DND-41 (cell line): ENCODE measurements at places on chromosomes 13 and 19.

DNA sequence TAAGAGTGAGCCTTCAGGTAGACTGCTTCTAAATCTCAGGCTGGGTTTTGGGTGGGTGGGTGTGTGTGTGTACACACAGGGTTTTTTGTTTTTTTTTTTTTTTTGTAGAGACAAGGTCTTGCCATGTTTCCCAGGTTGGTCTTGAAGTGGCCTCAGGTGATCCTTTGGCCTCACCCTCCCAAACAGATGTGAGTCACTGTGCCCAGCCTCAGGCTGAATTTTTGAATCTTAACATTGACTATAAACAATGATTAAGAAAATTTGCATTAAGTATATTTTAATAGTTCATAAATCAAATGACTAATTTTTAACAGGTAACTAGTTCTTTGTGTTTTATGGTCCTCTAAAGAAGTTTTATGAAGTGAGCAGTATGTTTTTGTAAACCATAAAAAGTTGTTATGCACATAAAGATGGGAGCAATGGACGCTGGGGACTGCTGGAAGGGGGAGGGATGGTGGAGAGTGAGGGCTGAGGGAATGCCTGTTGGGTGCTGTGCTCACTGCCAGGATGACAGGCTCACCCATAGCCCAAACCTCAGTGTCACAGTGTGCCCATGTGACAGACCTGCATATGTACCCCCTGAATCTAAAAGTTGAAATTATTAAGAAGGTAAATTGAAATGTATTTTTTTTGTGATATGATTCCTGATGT is 60.2 kb downstream of the ZNF136 start:
- DNase-seq, result no peak
- H3K4me1 ChIP-seq, result no peaks in the 10 kb centered on the region
- H3K36me3 ChIP-seq, result peaks cover 13% of the 10 kb centered on the region; the same call in 1 of the 2 replicates
- H3K4me3 ChIP-seq, result no peak overlapping the region
- H3K27ac ChIP-seq, result no peak overlapping the region

DNA sequence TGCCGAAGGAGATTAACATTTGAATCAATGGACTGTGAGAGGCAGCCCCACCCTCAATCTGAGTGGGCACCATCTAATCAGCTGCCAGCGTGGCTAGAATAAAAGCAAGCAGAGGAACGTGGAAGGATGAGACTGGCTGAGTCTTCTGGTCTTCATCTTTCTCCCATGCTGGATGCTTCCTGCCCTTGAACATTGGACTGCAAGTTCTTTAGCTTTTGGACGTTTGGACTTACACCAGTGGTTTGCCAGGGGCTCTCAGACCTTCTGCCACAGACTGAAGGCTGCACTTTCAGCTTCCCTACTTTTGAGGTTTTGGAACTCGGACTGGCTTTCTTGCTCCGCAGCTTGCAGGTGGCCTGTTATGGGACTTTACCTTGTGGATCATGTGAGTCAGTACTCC is 14.7 kb downstream of the NHLRC3 start:
- H3K4me3 ChIP-seq, result no peak overlapping the region
- no peak for DNase-seq
- H3K27me3 ChIP-seq, result no peaks in the 10 kb centered on the region
- H3K36me3 ChIP-seq, result peaks cover 17% of the 10 kb centered on the region

GRCh38 chr13:110329798-110330461 is 22.8 kb downstream of the COL4A2 start:
- no peak for DNase-seq
- no peak overlapping the region for H3K4me3 ChIP-seq
- H3K4me1 ChIP-seq, result no peaks in the 10 kb centered on the region
- H3K27ac ChIP-seq, result no peak overlapping the region

- H3K27ac ChIP-seq, result no peak overlapping the region
- DNase-seq, result no peak
- no peak overlapping the region for H3K4me3 ChIP-seq
- H3K36me3 ChIP-seq, result no peaks in the 10 kb centered on the region
- peaks cover 18% of the 10 kb centered on the region for H3K4me1 ChIP-seq
- no peaks in the 10 kb centered on the region for H3K27me3 ChIP-seq
Measured at GRCh38 chr19:29488316-29488715, 37.5 kb upstream of the VSTM2B start.

- no peaks in the 10 kb centered on the region for H3K27me3 ChIP-seq
- H3K4me3 ChIP-seq, result no peak overlapping the region
- H3K27ac ChIP-seq, result no peak overlapping the region
- no peaks in the 10 kb centered on the region for H3K4me1 ChIP-seq
Measured at GRCh38 chr19:29255912-29256311, 43.0 kb upstream of the UQCRFS1 start.

- H3K4me1 ChIP-seq, result no peaks in the 10 kb centered on the region
- H3K27ac ChIP-seq, result no peak overlapping the region
- H3K4me3 ChIP-seq, result no peak overlapping the region
- no peak for DNase-seq
- H3K36me3 ChIP-seq, result no peaks in the 10 kb centered on the region
- no peaks in the 10 kb centered on the region for H3K27me3 ChIP-seq
Measured at GRCh38 chr13:110073982-110074381, 233.0 kb downstream of the COL4A1 start.

DNA sequence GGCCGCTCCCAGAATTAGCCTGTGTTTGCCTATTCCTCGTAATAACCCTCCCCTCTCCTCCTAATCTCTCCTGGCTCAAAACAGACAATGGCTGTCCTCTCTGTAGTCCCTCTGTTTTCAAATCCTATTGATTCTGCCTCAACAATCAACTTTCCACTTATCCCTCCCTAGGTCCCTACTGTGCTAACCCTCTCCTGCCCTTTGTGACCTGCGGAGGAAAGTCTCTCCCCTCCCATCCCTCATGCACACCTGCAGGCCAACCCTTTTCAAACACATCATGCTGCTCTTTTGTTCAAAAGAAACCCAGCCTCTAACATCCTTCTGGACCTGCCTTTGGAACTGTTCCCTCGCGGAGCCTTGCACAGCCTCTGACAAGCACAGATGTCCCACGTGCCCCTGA is 37.3 kb downstream of the CILP2 start:
- DNase-seq, result no peak
- no peaks in the 10 kb centered on the region for H3K27me3 ChIP-seq
- H3K4me3 ChIP-seq, result no peak overlapping the region
- H3K4me1 ChIP-seq, result no peaks in the 10 kb centered on the region

DNA sequence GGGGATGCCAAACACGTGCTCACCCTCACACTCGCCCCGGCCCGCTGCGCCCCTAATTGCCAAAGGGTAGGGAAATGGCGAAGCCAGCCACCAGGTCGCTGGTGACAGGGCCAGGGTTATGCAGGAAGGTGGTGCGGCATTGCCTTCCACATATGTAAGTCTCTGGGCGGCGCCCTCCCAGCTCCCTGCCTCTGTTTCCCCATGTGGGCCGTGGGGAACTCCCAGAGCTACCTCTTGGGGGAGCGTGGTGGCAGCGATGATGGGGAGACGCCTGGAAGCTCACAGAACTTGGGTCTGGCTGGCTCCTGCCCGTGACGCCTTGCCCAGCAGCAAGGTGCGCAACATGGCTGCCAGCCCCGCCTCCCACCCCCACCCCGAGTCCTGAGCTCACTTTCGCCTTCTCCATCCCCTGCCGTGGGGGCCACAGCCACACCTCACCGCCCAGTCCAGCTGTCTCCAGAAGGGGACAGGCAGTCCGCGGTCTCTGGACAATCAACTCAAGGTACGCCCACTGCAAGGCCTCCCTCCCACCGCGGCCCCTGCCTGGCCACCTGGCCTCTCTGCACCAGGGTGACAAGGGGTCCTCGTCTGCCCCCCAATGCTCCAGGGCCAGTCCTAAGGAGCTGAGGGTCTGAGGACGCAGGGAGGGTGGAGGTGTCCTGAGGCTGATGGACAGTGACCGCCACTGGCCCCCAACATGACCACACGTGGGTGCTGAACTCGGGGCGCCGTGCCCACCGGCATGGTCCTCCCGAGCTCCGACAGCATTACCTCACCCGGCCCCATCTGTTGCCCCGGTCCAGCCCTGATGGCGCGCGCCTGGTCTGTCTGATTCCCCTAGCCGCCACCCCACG is 6.6 kb downstream of the C19orf25 start:
- H3K4me1 ChIP-seq, result peaks cover 33% of the 10 kb centered on the region
- peaks cover 23% of the 10 kb centered on the region for H3K36me3 ChIP-seq
- H3K4me3 ChIP-seq, result no peak overlapping the region
- DNase-seq, result no peak
- H3K27ac ChIP-seq, result no peak overlapping the region

GRCh38 chr13:110471833-110472162 is 89.7 kb downstream of the RAB20 start:
- no peaks in the 10 kb centered on the region for H3K4me1 ChIP-seq
- H3K4me3 ChIP-seq, result no peak overlapping the region
- no peak for DNase-seq
- H3K27me3 ChIP-seq, result peaks cover 8% of the 10 kb centered on the region

- H3K4me1 ChIP-seq, result no peaks in the 10 kb centered on the region
- H3K4me3 ChIP-seq, result no peak overlapping the region
- H3K27ac ChIP-seq, result no peak overlapping the region
- no peaks in the 10 kb centered on the region for H3K27me3 ChIP-seq
- DNase-seq, result peak; percentile 30
- peaks cover 20% of the 10 kb centered on the region for H3K36me3 ChIP-seq
Measured at GRCh38 chr19:45779231-45780145, 2.8 kb downstream of the DMPK start.

- H3K27me3 ChIP-seq, result no peaks in the 10 kb centered on the region
- no peak for DNase-seq
- H3K36me3 ChIP-seq, result peaks cover 46% of the 10 kb centered on the region
- no peak overlapping the region for H3K4me3 ChIP-seq
- no peaks in the 10 kb centered on the region for H3K4me1 ChIP-seq
- H3K27ac ChIP-seq, result no peak overlapping the region
Measured at GRCh38 chr19:8403820-8404109, 9.3 kb upstream of the MARCHF2 start.

DNA sequence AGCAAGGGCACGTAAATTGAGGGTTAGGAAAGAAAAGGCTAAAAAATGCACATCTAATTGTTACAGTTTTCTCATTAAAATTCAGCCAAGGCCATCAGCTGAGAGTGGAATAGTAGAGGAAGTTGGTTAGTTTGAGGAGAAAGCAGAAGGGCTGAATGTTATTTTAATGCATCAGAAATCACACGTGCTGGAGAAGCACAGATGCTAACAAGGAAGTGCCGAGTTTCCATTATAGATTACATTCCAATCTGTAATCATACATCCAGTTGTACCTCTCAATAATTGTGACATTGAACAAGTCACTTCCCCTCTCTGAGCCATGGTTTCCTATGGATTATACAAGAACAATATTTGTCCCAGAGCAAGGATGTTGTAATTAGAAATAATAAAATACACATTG is 25.1 kb downstream of the FPR3 start:
- H3K36me3 ChIP-seq, result no peaks in the 10 kb centered on the region
- H3K27me3 ChIP-seq, result no peaks in the 10 kb centered on the region
- H3K4me1 ChIP-seq, result no peaks in the 10 kb centered on the region
- no peak overlapping the region for H3K4me3 ChIP-seq
- no peak for DNase-seq

DNA sequence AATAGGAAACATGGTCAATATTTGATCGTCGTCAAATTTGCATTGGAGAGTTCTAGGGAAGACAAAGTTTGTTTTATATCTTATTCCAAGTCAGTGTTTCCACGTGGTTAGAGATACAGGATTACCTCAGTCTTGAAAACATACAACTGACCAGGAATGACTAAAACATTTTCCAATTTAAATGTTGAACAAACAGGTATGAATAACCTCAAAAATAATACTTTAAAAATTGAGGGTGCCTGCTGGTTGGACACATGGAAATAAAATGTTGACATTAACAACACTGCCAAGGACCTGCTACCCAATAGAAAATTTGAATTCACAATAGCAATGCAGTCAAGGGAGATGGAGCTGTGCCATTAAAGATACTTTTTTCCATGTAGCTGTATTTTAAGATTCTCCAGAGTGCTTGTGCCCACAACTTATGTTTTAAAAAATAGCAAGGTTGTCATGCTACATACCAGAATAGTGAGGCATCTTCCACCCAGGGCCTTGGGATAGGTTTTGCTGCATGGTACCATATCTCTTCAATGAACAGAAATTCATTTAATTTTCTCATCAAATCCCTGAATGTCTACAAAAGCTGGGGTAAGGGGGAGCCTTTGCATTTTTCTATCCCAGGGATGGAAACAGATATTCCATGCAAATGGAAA is 260.8 kb downstream of the EFNB2 start:
- no peaks in the 10 kb centered on the region for H3K27me3 ChIP-seq
- H3K36me3 ChIP-seq, result no peaks in the 10 kb centered on the region
- H3K4me3 ChIP-seq, result no peak overlapping the region
- DNase-seq, result no peak
- no peak overlapping the region for H3K27ac ChIP-seq
- H3K4me1 ChIP-seq, result no peaks in the 10 kb centered on the region

DNA sequence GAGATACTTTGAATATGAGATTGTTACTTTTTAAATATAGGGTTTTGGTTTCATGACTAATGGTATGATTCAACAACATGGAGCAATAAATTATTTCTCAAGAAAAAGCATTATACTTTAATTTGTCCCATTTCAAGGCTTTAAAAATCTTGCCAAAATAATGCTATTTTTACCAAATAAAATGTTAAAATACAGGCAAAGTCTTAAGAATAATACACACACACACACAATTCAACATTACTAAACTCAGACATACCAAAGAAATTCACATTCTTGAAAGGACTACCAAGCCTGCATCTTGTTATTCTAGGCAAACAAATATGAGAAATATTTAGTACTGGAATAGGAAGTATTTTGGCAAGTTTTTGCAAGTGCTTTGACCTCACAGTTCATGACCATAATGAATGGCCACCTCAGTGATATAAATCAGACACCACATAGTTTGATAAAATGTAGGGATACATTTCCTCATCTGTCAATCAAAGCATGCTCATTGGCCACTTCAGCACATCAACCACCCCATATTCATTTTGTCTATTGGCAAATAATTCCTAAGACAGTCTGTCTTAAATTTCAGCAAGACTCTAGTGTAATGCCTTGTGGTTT is 107.2 kb downstream of the NALCN start:
- H3K4me1 ChIP-seq, result peaks cover 17% of the 10 kb centered on the region
- H3K27me3 ChIP-seq, result no peaks in the 10 kb centered on the region
- H3K27ac ChIP-seq, result no peak overlapping the region
- H3K36me3 ChIP-seq, result no peaks in the 10 kb centered on the region
- no peak overlapping the region for H3K4me3 ChIP-seq

DNA sequence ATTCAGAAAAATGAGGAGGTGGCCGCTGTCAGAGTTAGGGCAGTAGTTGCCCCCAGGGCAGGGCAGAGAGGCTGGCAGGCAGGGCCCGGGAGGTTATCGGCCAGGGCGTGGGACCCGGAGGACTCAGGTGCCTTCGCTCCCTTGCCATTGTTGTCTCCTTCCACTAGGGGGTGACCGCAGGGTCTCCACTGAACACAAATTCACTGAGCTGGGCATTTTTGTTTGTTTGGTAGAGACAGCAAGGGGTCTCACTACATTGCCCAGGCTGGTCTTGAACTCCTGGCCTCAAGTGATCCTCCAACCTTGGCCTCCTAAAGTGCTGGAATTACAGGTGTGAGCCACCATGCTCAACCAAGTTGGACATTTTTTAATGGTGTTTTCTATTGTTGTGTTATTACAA is 25.1 kb downstream of the CARS2 start:
- peaks cover 88% of the 10 kb centered on the region for H3K36me3 ChIP-seq
- no peak overlapping the region for H3K27ac ChIP-seq
- no peaks in the 10 kb centered on the region for H3K27me3 ChIP-seq
- DNase-seq, result peak; percentile 21
- H3K4me1 ChIP-seq, result no peaks in the 10 kb centered on the region

- H3K36me3 ChIP-seq, result no peaks in the 10 kb centered on the region
- no peak overlapping the region for H3K27ac ChIP-seq
- H3K27me3 ChIP-seq, result no peaks in the 10 kb centered on the region
- no peaks in the 10 kb centered on the region for H3K4me1 ChIP-seq
- no peak overlapping the region for H3K4me3 ChIP-seq
Measured at GRCh38 chr19:15475169-15475568, 4.1 kb downstream of the PGLYRP2 start.

- H3K4me1 ChIP-seq, result peaks cover 30% of the 10 kb centered on the region
- peak; percentile 53 for DNase-seq
- H3K4me3 ChIP-seq, result peak overlapping the region; percentile 60
Measured at GRCh38 chr19:58229255-58229639, 533 bp downstream of the ZNF544 start.
